Tibial nerve (tissue), 4 donors: ENCODE measurements at places on chromosomes 12 and 14.
A peak's percentile ranks its signal among the peaks of the same experiment; 100 is the strongest.

DNA sequence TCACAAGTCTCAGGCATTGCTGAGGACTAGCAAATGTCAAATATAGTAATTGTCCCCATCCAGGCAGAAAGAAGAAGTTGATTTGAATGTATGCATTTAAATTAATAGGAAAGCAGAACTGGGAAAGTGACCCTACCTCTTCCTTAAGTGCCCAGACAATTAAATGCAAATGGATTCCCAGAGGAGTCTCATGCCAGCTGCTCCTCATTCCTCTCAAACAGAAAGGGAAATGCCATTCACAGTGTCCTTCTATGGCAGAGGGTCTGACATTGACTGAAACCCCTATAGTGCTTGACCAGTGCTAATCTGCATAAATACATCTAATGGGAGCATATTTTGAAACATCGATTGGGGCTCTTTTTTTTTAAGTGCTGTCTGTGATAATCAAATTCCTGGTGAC lies 292.4 kb upstream of the SEL1L start:
- H3K36me3 ChIP-seq: no peaks in the 10 kb centered on the region
- no peak overlapping the region for H3K4me3 ChIP-seq
- no peak overlapping the region for H3K27ac ChIP-seq

- no peaks in the 10 kb centered on the region for H3K36me3 ChIP-seq
- no peaks in the 10 kb centered on the region for H3K27me3 ChIP-seq
- DNase-seq: no peak
- H3K27ac ChIP-seq: peak within 1 kb of the TSS; percentile 64
- no peak within 1 kb of the TSS for H3K4me3 ChIP-seq
These were observed at the start of gene EVL for GRCh38 chr14:100065111-100065871. EVL (plus strand) TSS chr14:100065422; CDS start chr14:100065501, 79 bp downstream.

DNA sequence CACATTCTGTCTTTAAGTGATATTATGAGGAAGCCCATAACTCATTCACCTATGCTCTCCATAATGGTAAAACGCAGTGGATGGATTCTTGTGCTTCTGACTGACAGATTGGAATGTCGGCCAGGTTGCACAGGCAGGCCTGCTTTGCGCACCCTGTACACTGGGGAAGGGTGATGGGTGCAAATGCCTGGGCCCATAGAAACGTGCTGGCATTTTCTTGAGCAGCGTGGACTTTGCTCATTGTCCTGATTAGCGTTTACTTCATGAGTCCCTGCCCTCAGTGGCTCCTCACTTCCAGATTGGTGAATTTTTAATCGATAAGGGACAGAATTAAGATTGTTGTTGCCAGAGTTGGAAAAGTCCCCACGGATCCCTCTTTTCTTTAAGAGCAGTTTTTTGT lies 80.9 kb upstream of the TRAF3 start:
- H3K27me3 ChIP-seq: no peaks in the 10 kb centered on the region
- DNase-seq: no peak
- peaks cover 7% of the 10 kb centered on the region for H3K4me1 ChIP-seq
- H3K36me3 ChIP-seq: peaks cover 3% of the 10 kb centered on the region

- H3K27ac ChIP-seq: no peak overlapping the region
- H3K4me3 ChIP-seq: peak overlapping the region; percentile 42
- no peak for DNase-seq
- H3K27me3 ChIP-seq: no peaks in the 10 kb centered on the region
These were observed 3.0 kb downstream of the LUM start for GRCh38 chr12:91108196-91108755.

DNA sequence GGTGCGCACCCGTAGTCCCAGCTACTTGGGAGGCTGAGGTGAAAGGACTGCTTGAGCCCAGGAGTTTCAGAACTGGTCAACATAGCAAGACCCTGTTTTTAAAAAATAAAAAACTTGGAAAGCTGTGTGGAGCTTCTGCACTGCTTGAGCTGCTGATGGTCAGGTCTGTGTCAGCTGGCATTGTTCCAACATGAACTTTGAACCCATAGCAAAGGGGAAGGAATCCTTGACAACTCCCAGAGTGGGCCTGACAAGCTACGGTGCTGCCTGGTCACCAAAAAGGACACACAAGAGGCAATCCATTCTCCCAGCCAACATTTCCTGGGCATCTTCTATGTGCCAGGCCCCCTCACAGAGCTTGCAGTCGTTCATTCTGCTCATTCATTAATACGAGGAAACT lies 16.4 kb upstream of the LTBP2 start:
- no peaks in the 10 kb centered on the region for H3K36me3 ChIP-seq
- no peak for DNase-seq
- no peak overlapping the region for H3K4me3 ChIP-seq
- no peaks in the 10 kb centered on the region for H3K4me1 ChIP-seq

DNA sequence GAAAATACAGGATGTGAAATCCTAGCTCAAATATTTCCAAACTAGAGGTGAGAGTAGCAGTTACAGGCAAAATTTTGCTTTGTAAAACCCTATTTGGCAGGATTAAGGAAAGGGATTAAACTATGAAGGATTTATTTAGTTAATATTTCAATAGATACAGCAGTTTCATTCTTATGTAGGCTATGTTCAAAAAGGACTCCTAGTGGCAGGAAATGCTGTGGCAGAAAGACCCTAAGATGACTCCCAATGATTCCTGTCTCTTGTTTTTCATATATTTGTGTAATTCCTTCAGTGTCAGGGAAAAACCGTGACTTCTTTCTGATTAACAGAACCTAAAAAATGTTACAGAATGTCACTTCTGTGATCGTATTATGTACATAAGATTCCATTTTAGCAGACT lies 299.5 kb upstream of the RPL10L start:
- no peak overlapping the region for H3K27ac ChIP-seq
- no peak for DNase-seq
- no peaks in the 10 kb centered on the region for H3K27me3 ChIP-seq
- no peaks in the 10 kb centered on the region for H3K4me1 ChIP-seq
- H3K4me3 ChIP-seq: no peak overlapping the region

DNA sequence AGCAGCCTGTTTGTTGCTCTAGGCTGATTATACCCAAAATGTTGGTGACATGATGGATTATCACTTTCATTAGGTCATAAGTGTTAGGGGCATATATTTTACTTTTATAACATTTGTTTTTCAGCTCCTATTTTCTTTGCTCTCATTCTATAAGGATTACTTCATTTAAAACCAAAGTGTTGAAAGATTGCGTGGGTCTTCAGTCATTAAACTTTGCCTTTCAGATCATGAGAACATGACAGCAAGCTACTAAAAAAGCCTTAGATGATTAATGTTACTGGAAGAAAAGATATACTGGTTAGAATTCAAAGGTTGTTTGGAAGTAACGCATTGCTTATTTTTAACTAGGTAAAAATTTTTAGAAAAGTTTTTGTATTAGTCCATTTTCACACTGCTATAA lies 156.8 kb downstream of the ERC1 start:
- H3K4me1 ChIP-seq: no peaks in the 10 kb centered on the region
- DNase-seq: no peak
- no peak overlapping the region for H3K27ac ChIP-seq
- peaks cover 27% of the 10 kb centered on the region for H3K36me3 ChIP-seq
- H3K4me3 ChIP-seq: no peak overlapping the region

GRCh38 chr12:40351976-40352375 lies 127.2 kb downstream of the LRRK2 start:
- no peaks in the 10 kb centered on the region for H3K4me1 ChIP-seq
- H3K36me3 ChIP-seq: no peaks in the 10 kb centered on the region
- DNase-seq: no peak
